ENCODE measurements at places on chromosomes 2 and 18. TPM values are rescaled to one million over a fixed set of nuclear protein-coding genes. Genes with fewer than 3 reads are reported as not detected.
A peak's percentile ranks its signal among the peaks of the same experiment; 100 is the strongest.

Gene EML6
- not detected for total RNA-seq

Gene KATNAL2
- total RNA-seq = not detected

Gene AQP12A
- not detected for total RNA-seq

Gene STAT4
- total RNA-seq = 0.85 TPM

Gene CHN1
- 7.8 TPM for total RNA-seq

Gene IL36RN
- total RNA-seq = not detected

Gene PAIP2B
- 0.32 TPM for total RNA-seq

- peak; percentile 37 for DNase-seq
- H3K36me3 ChIP-seq = no peaks in the 10 kb centered on the region
- no peaks in the 10 kb centered on the region for H3K27me3 ChIP-seq
- no peak overlapping the region for H3K27ac ChIP-seq
Measured at GRCh38 chr2:109510136-109511028, 103.4 kb downstream of the SEPTIN10 start.

- H3K4me1 ChIP-seq = no peaks in the 10 kb centered on the region
- H3K36me3 ChIP-seq = no peaks in the 10 kb centered on the region
- no peak overlapping the region for H3K27ac ChIP-seq
- H3K27me3 ChIP-seq = no peaks in the 10 kb centered on the region
- no peak overlapping the region for H3K4me3 ChIP-seq
Measured at GRCh38 chr18:24054130-24054529, 39.6 kb downstream of the TTC39C start.

DNA sequence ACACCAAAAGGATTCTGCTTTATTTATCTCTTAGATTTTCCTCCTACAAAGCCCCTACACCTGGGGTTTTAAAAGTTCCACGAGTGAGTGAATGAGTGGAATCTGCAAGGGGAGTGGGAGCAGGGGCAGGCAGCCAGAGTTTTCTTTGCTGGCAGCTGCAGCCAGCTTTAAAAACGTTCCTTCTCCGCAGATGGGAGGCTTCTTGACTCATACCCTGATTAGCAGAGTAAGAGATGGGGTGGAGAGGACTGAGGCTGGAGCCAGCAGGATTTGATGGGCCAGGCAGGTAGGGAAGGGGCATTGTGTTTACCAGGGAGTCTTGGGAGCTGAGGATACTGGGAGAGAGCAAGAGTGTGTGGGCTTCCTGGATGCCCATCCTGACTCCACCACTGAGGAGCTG, 99.6 kb upstream of the TNP1 start:
- no peak overlapping the region for H3K27ac ChIP-seq
- no peaks in the 10 kb centered on the region for H3K27me3 ChIP-seq
- H3K4me1 ChIP-seq = no peaks in the 10 kb centered on the region
- H3K36me3 ChIP-seq = no peaks in the 10 kb centered on the region
- H3K4me3 ChIP-seq = no peak overlapping the region

- no peaks in the 10 kb centered on the region for H3K4me1 ChIP-seq
- DNase-seq = no peak
- H3K27ac ChIP-seq = no peak overlapping the region
- H3K27me3 ChIP-seq = no peaks in the 10 kb centered on the region
Measured at GRCh38 chr2:1286929-1287328, 126.3 kb upstream of the TPO start.

DNA sequence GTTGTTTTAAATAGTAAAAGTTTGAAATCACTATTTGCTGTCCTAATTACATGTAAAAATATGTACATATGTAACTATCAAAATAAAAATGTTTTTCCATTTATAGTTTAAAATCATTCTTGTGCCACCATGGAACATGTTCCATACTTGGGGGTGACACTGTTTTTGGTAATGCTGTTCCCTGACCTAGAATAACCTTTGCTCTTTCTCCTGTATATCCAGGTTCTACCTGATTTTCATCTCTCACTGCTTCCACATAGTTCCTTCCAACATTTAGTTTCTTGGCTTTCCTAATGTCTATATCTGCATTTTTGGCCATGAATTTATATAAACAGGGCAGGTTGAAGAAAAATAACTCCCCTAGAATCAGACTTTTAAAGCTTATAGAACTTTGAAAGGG, 2.5 kb downstream of the SPOPL start:
- H3K4me3 ChIP-seq = peak overlapping the region; percentile 68
- H3K36me3 ChIP-seq = no peaks in the 10 kb centered on the region
- no peaks in the 10 kb centered on the region for H3K27me3 ChIP-seq
- no peak for DNase-seq
- no peak overlapping the region for H3K27ac ChIP-seq
- no peaks in the 10 kb centered on the region for H3K4me1 ChIP-seq

DNA sequence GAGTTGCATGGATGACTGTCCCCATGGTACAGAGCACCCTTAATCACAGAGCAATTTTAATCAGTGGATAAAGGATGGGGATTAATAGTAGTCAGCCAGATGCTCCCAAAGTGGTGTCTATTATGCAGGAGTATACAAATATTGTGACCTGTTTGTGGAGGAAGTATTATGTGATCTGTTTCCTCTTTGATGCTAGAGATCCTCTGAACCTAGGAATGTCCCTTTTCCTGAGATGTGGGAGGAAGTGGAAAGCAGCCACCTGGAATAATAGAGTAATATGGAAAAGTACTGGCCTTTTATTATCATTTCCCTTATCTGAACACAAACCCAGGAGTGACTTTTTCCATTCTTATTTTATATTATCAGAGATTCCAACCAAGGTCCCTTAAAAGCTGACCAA, 94.2 kb upstream of the EFEMP1 start:
- no peak for DNase-seq
- no peak overlapping the region for H3K4me3 ChIP-seq
- H3K36me3 ChIP-seq = no peaks in the 10 kb centered on the region
- H3K27me3 ChIP-seq = no peaks in the 10 kb centered on the region

- no peak overlapping the region for H3K27ac ChIP-seq
- no peak for DNase-seq
- peaks cover 45% of the 10 kb centered on the region for H3K36me3 ChIP-seq
- H3K4me1 ChIP-seq = no peaks in the 10 kb centered on the region
- H3K4me3 ChIP-seq = no peak overlapping the region
Measured at GRCh38 chr2:157727693-157728092, 99.0 kb upstream of the ACVR1C start.

- H3K27ac ChIP-seq = no peak overlapping the region
- H3K4me3 ChIP-seq = no peak overlapping the region
- H3K4me1 ChIP-seq = no peaks in the 10 kb centered on the region
- no peak for DNase-seq
Measured at GRCh38 chr2:38224821-38225437, 149.0 kb upstream of the CYP1B1 start.

DNA sequence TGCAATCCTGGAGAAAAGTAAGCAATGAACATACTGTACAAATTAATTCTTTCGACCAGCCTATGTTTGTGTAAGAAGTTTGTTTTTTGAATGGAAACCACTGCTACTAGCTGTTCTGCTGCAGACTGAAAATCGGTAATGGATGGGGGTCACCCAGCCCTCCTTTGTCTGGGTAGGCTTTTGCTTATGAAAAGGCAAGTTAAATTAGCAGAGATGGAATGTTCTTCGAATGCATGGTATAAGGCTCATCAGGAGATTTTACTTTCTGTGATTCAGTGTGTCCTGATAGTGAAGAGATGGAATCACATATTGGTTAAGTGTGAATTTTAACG, 53.8 kb downstream of the EEF1B2 start:
- H3K36me3 ChIP-seq = no peaks in the 10 kb centered on the region
- H3K4me3 ChIP-seq = no peak overlapping the region
- H3K4me1 ChIP-seq = no peaks in the 10 kb centered on the region

DNA sequence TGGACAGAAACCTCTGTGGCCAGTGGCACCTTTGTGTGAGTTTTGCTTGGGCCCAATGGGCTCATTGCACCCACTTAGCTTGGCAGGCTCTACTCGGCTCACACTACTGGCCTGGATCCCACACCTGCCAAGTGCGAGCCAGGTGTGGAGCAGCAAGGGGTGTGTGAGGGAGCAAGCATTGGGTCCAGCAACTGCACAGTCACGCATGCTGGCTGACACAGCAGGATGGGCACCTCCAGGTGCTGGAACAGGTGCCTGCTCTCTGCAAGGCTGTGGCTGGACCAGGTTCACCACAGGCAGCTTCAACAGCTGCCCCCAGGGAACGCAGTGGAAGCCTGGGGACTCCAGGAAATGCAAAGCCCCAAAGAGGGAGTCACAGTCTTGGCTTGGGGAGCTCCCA, 94.2 kb downstream of the DOK6 start:
- H3K27ac ChIP-seq = no peak overlapping the region
- no peak for DNase-seq
- H3K36me3 ChIP-seq = no peaks in the 10 kb centered on the region
- H3K4me1 ChIP-seq = no peaks in the 10 kb centered on the region

- H3K4me3 ChIP-seq = no peak overlapping the region
- no peaks in the 10 kb centered on the region for H3K4me1 ChIP-seq
- DNase-seq = no peak
- H3K27me3 ChIP-seq = no peaks in the 10 kb centered on the region
Measured at GRCh38 chr18:38941711-38942561, 1376.3 kb upstream of the CELF4 start.

- H3K36me3 ChIP-seq = no peaks in the 10 kb centered on the region
- peaks cover 81% of the 10 kb centered on the region for H3K4me1 ChIP-seq
- no peaks in the 10 kb centered on the region for H3K27me3 ChIP-seq
- H3K27ac ChIP-seq = peak overlapping the region; percentile 63
- no peak overlapping the region for H3K4me3 ChIP-seq
- no peak for DNase-seq
Measured at GRCh38 chr2:174590928-174591648, 6.5 kb downstream of the WIPF1 start.

DNA sequence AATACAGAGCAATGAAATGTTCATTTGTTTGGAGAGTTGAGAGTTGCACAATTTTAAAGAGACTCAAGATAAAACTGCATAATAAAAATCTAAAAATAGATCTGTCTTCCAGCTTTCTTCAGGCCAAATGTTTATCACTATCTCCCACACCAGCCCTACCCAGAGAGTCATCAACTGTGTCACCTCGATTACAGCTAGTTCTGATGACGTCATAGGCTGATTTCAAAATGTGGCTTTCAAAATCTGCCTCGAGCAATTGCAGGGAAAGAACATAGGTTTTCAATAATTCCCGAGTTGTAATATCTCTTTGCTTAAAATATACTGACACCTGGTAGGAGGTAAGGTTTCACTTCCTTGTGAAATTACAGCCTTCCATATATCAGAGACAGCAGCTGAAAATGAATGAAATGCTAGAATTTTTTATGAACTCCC, 677.6 kb upstream of the ID2 start:
- no peak for DNase-seq
- H3K27me3 ChIP-seq = no peaks in the 10 kb centered on the region
- peak overlapping the region; percentile 32 for H3K4me3 ChIP-seq
- H3K36me3 ChIP-seq = no peaks in the 10 kb centered on the region
- H3K4me1 ChIP-seq = peaks cover 4% of the 10 kb centered on the region

GRCh38 chr2:226837787-226838603, 2.1 kb downstream of the RHBDD1 start:
- no peaks in the 10 kb centered on the region for H3K36me3 ChIP-seq
- H3K4me1 ChIP-seq = peaks cover 2% of the 10 kb centered on the region
- H3K27ac ChIP-seq = no peak overlapping the region
- H3K4me3 ChIP-seq = no peak overlapping the region
- H3K27me3 ChIP-seq = no peaks in the 10 kb centered on the region

DNA sequence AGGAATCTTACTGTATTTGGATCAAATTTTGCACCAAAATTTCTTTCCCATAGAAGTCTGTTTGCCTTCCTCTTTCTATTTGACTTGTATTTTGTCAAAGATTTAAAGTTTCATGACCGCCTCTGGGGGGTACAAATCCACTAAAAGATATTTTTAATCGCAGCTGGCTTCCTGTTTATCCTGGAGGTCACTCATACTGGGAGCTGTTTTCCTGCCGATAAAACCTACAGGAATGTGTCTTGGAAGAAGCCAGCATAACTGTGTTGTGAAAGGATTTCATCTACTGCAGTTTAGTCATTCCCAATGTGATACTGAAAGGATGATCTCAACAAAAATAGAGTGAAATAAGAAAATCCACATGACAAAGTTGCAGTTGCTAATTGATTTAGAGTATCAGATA, 184.0 kb downstream of the RIT2 start:
- no peak overlapping the region for H3K27ac ChIP-seq
- H3K4me1 ChIP-seq = no peaks in the 10 kb centered on the region
- H3K36me3 ChIP-seq = no peaks in the 10 kb centered on the region
- H3K4me3 ChIP-seq = no peak overlapping the region

DNA sequence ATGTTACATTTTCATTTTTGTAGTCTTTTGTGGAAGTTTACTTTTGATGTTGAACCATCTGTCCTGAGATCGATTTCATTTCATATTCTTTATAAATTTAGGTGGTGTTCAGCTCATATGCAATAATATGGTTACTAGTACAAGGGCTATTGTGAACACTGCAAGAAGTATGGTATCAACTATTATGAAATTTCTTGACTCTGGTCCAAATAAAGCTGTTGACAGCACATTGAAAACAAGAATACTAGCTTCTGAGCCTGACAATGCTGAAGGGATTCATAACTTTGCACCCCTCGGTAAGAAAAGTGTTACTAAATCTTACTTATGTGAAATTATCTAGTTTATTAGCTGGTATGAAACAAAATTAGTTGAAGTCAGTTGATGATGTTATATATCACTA, 124.9 kb upstream of the TTC27 start:
- no peak overlapping the region for H3K27ac ChIP-seq
- H3K4me1 ChIP-seq = no peaks in the 10 kb centered on the region
- no peaks in the 10 kb centered on the region for H3K27me3 ChIP-seq
- H3K36me3 ChIP-seq = peaks cover 44% of the 10 kb centered on the region

- H3K4me1 ChIP-seq = no peaks in the 10 kb centered on the region
- H3K27ac ChIP-seq = no peak overlapping the region
- no peak overlapping the region for H3K4me3 ChIP-seq
- DNase-seq = no peak
- no peaks in the 10 kb centered on the region for H3K36me3 ChIP-seq
Measured at GRCh38 chr2:9675415-9676351, 44.9 kb upstream of the YWHAQ start.

- H3K4me3 ChIP-seq = no peak overlapping the region
- peaks cover 11% of the 10 kb centered on the region for H3K4me1 ChIP-seq
- H3K27ac ChIP-seq = peak overlapping the region; percentile 65
- DNase-seq = no peak
- H3K27me3 ChIP-seq = no peaks in the 10 kb centered on the region
Measured at GRCh38 chr18:22542406-22542835, 124.7 kb upstream of the CTAGE1 start.
